MV-4-11 (cell line): ENCODE measurements at places on chromosomes 12 and 14.

- peak; percentile 29 for DNase-seq
Measured at GRCh38 chr12:120710031-120710804, at the start of gene UNC119B. UNC119B (plus strand) TSS chr12:120710458; CDS start chr12:120710475, 17 bp downstream.

GRCh38 chr12:132218915-132219314 is 74.7 kb downstream of the NOC4L start:
- no peak for DNase-seq

GRCh38 chr12:65885312-65885711 is 61.0 kb downstream of the HMGA2 start:
- no peak for DNase-seq

DNA sequence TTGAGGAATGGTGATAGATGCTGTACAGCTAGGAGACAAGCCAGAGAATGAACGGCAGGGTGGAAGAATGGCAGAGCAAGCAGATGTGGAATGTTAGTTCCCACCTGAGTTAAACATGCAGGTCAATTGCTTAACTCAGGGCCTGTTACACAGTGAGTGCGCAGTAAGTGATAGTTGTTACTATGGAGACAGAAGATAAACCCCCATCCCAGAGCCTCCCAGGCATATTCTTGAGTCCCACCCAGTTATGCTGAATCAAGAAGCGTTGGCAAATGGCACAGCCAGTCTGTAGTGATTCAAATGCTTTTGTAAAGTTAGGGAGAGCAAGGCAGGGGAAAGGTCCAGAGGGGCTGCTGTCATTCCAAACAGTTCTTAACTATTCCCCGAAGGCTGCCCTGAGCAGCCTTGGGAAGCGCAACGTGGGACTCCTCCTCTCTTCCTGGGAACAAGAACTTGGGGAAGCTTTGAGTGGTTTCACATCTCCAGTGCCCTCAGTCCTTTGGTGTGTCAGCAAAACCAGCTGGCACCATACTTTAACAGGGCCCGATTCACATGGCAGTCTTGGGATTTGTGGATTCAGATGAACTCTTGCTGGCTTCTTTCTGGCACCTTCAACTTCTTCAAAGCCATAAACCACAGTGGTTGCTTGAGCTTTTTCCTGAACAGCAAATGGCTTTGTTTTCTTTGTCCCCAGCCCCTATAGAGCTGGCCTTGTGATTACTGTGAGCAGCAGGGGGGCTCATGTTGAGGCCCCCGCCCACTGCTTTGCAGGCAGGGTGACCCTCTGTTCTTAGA is 66.4 kb downstream of the PPM1A start:
- no peak for DNase-seq

DNA sequence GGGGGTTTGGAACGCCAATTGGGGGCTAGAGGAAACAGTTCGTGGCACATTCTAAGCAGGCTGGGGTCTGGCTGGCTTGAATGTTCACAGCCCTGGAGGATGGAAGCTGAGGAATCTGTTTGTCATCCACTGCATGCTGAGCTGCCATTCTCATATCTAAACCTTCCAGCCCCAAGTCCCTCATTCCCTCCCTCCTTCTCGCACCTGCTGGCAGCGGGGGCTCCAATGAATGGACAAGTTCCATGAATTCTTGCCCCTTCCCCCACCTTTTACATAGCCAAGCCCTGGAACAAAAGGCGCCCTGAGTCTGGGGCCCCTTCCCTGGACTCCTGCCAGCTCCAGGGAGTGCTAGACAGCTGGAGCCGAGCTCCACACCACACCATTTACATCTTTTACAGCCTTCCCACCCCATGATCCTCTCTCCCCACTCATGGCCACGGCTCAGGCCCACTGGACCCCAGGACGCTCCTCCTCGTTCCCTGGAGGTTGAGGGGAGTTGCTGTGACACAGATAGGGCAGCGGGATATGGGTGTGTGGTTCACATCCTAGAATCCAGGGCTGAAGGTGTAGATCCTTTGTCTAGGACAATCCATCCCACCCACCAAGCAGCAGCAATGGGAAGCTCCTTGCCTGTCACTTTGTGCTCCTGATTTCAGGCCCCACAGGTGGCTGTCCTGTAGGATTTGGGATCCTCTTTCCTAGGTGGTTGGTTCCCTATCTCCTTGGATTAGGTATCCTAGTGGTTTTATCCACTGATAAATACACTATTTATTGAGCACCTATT is 21.7 kb upstream of the VRTN start:
- no peak for DNase-seq

GRCh38 chr12:96028538-96028937 is 6.8 kb downstream of the LTA4H start:
- no peak for DNase-seq

GRCh38 chr14:89719366-89720075 is 235.0 kb downstream of the EFCAB11 start:
- DNase-seq = peak; percentile 96

DNA sequence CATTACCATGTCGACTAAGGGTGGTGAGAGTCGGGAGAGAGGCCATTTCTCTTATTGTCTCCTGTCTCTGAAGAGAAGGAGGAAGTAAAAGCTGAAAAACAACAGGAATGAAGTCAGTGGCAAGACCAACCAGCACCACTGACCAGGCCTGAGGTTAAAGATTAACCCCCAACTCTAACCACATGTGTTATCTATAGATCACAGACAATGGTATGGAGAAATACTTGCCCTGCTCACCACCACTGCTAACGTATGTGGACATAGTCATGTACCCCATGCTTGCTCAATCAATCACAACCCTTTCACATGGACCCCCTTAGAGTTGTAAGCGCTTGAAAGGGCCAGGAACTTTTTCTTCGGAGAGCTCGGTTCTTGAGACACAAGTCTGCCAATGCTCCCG is 690.9 kb upstream of the LMO3 start:
- peak; percentile 99 for DNase-seq

- DNase-seq = peak; percentile 64
Measured at GRCh38 chr12:7959701-7960121, 23.7 kb upstream of the SLC2A3 start.

DNA sequence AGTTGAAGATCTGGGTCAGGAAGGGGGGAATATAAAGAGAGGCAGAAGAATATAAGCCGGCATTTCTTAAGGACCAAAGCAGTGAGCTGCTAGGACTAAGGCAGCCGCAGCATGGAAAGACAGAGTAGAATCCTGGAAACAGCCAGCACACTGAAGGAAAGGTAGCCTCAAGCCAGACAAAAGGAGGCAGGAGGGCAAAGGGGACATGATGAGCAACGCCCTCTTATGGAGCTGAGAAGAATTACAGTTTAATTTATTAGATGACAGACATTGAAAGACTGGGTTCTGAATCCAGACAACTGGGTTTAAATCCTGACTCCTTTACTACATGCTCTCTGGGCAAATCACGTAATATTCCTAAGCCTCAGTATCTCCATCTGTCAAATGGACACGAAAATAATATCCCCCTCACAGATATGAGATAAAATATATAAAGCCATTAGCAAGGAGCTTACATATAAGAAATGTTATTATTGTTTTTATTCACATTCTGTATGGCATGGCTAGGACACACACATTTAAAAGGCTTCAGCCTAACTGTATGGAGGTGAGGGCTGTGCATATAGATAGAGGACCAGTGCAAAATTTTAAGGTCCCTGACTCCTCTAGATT is 8.1 kb upstream of the PCED1B start:
- DNase-seq = no peak

- DNase-seq = no peak
Measured at GRCh38 chr14:79137045-79137430, 966.9 kb downstream of the NRXN3 start.

DNA sequence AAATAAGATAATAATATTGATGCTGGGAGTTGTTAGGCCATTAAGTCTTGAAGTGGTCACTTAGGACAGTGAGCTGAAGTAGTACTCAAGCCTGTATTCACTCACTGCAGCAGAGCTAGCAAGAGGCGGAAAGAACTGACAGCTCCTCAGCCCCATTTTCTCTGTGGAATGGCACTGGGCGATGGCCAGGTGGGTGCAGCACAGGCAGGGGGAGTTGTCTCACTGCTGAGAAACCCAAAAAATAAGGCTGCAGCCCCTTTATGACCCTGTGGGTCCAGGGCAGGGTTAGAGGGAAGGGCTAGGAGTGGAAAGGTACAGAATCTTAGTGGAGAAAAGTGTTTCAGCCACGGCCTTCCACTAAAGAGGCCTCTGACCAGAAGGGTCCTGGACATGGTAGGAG is 35.5 kb downstream of the PDZRN4 start:
- no peak for DNase-seq

GRCh38 chr12:23662966-23663365 is 286.5 kb downstream of the SOX5 start:
- no peak for DNase-seq

GRCh38 chr12:131795690-131796410 is 32.3 kb upstream of the MMP17 start:
- DNase-seq = no peak

DNA sequence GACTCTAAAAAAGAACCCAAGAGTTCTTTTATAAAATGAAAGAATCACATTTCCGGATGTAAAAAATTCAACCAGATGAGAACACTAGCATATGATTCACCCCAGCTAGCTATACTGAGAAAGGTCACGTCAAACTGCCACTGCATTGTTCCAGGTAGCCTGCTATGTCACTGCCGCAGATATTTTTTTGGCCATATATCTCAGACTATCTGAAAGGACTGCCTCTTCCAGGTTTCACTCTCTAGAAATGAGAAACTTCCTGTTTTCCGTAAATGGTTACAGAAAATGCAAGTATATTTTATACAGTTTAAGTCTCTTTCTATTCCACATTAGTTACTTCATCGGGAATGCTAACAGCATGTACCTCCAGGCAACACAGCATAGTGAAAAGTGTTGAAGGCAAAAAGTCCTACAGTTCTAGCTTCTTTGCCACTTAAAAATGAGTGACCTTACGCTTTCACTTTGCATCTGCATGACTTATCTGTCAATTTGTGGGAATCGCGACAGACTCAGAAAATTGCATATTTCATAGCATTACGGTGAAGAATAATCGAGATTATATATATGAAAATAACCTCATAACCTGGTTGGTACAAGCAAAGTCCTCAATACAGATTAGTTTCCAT is 105.2 kb downstream of the MED13L start:
- peak; percentile 42 for DNase-seq

DNA sequence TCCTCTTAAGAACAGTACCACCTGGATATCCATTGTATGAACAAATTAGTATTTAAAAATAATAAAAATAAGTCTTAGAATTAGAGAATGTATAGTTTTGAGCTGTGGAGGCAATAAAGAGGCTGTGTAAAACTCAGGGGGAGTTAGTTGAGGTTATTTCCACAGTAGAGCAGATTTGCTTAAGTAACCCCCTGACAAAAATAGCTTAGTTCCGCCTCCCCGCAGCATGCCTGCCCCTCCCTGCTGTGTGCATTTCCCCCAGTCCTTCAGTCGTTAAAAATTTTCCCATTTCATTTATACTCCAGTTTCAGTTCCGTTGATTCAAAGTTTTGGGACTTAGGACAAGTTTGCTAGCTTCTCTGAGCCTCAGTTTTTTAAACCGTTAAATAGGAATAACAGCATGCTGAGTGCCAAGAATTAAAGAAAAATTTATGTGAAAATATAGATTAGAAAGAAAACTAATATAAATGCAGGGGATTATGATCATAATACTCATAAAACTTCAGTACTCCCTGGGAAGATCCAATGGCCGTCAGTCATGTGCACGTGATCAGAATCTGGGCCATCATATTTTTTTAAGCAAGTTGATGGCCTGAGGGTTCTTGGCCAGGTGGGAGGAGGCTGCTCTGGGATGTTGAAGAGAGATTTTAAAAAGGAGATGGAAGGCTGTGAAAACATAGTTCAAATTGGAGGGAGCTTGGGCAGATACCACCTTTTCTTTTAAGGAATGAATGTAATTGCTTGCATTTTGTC is 14.5 kb upstream of the SLC38A2 start:
- peak; percentile 93 for DNase-seq

DNA sequence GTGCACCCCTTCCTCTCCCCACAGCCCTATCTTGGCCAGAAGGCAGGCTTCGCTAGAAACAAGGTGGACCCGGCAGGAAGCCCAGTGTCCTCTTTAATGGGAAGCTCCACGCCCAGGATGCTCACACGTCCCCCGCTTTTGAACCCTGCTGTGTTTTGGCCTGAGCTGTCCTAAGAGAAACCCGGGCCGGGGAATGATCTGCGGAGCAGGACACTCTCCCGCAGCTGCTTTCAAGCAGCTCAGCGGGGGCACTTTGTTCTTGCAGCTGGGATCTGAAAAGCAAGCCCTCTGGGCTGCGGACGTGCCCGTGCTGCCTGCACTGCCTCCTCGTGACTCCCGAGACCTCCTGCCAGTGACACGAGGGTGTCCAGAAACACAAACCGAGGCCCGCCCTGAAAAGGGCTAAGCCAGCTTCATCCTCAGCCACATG is 30.0 kb downstream of the SCARB1 start:
- no peak for DNase-seq

DNA sequence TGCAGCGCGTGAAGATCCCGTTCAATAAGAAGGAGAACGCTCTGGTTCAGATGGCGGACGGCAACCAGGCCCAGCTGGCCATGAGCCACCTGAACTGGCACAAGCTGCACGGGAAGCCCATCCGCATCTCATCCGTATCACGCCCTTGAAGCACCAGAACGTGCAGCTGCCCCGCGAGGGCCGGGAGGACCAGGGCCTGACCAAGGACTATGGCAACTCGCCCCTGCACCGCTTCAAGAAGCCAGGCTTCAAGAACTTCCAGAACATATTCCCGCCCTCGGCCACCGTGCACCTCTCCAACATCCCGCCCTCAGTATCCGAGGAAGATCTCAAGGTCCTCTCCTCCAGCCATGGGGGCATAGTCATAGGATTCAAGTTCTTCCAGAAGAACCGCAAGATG is 131.9 kb upstream of the FUT8 start:
- DNase-seq = no peak

GRCh38 chr14:32826404-32827082 is 112.1 kb upstream of the NPAS3 start:
- DNase-seq = no peak

DNA sequence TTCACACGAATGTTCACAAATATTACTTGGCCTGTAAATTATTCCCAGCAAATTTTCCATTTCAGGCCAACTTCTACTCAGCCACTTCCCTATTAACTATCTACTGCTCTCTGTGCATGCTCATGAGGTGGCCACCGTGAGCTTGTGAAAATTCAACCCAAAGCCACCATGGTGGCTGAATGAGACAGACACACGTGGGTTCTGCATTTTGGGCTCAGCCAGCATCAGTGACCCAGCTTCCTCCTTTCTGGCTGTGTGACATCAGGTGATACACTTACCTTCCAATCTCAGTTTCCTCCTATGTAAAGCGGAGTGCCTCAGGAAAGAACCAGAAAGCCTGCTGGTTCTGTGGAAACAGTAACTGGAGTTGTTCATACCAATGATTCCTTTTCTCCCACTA is 175.8 kb downstream of the FOXN3 start:
- no peak for DNase-seq
